ENCODE measurements at places on chromosomes 1 and 21.
A peak's percentile ranks its signal among the peaks of the same experiment; 100 is the strongest.

GRCh38 chr21:35843911-35844667 lies 216.2 kb downstream of the SETD4 start:
- no peak for DNase-seq

DNA sequence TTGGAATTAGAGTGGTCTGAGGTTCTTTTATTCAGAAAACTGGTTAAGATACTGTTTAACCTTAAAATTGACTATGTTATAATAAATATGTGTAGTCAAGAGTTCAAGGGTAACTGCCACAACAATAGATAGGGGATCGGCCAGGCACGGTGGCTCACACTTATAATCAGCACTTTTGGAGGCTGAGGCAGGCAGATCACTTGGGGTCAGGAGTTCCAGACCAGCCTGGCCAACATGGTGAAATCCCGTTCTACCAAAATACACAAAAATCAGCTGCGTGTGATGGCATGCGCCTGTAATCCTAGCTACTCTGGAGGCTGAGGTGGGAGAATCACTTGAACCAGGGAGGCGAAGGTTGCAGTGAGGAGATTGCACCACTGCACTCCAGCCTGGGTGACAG lies 39.5 kb downstream of the PDC start:
- DNase-seq, result no peak

DNA sequence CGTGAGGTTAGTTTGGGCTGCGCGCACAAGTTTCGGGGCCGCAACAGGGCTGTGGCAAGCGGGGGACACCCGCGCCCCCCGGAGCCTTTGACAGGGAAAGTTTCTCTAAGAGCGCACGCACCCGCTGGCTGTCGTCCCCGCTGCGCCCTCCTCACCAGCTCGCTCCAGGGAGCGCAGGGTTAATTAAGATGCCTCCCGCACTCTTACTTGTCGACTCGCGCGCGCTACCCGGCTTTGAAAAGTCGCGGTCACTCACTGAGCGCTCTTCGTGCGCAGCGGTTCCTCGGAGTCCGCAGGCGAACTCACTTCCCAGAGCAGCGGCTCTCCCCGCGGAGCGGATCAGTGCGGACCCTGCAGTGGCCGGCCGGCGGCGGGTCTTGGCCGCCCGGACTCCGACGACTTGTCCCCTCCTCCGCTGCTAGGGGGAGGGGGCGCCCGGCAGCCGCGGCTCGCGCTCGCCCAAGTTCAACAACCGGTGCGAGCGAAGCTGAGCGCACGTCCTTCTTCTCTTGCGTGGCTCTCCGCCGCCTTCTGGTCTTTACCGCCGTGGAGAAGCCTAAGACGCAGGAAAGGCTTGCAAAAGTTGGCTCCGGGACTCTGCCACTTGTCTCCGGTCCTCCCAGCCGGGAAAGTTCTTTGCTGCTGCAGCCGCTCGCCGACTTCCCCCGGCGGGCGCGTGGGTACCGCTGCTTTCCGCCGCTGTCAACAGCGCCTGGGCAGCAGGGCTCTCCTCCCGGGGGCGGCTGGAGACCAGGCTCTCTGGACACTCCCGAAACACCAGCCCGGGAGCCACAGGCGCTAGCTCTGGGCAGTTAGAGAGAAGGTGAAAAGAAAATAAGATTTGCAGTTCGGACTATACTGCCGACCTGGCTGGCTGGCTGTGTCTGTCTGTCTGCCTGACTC lies 506 bp downstream of the JUN start:
- DNase-seq, result peak; percentile 34

DNA sequence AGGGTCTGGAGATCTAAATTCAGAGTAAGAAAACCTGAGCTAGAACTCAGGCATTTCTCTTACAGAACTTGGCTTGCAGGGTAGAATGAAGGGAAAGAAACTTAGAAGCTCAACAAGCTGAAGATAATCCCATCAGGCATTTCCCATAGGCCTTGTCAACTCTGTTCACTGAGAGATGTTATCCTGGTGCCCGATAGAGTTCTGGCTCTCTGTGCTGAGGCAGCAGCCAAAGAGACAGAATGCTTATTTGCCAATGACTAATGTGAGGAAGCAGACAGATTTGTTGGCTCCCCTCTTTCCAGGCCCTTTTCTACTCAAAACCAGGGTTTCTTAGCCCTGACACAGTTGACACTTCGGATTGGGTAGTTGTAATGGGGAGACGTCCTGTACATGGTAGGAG lies 22.3 kb upstream of the TRIM45 start:
- DNase-seq, result no peak

GRCh38 chr1:220880726-220881506 lies 1.7 kb downstream of the HLX start:
- DNase-seq, result no peak

GRCh38 chr1:194361374-194362131 lies 1175.1 kb upstream of the B3GALT2 start:
- no peak for DNase-seq

DNA sequence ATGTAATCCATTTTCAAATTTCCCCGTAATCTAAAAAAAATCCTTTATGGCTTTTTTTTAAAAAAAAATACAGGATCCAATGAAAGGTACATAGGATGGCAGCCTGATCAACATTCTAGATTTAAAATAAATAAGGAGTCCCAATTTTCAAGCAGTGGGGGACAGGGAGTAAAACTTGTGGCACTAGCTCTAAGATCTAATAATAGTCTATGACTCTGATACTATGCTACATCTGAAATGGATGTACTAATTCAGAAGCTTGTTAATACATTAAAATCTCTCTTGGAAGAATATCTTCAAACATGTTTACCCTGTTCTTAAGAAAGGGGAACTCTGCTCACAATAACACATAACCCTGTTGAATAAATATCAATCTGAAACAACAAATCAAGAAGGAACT lies 8.5 kb downstream of the DIPK1A start:
- no peak for DNase-seq

DNA sequence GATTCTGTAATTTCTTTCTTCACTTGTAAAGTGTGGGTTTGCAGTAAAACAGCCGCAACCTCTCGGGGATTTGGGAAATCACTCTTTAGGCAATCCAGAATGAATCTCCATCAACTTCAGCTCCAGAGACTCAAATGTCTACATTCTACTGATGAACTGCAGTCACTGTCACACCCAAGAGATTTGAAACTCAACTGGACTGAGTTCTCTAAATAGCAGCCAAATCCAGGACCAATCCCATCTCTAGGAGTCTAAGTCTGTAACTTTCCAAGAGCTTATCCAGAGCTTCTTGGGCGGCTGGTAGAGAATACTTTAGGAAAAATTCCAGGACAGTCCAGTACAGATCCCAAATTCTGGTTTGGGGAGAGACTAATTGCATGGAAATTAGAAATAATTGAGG lies 62.9 kb downstream of the ADAMTS1 start:
- DNase-seq, result no peak

- no peak for DNase-seq
Measured at GRCh38 chr1:26553942-26554682, 24.6 kb downstream of the RPS6KA1 start.

GRCh38 chr1:103788377-103788776 lies 38.7 kb downstream of the AMY1C start:
- peak; percentile 1 for DNase-seq

- no peak for DNase-seq
Measured at GRCh38 chr1:54158071-54158470, 5.3 kb upstream of the CDCP2 start.

DNA sequence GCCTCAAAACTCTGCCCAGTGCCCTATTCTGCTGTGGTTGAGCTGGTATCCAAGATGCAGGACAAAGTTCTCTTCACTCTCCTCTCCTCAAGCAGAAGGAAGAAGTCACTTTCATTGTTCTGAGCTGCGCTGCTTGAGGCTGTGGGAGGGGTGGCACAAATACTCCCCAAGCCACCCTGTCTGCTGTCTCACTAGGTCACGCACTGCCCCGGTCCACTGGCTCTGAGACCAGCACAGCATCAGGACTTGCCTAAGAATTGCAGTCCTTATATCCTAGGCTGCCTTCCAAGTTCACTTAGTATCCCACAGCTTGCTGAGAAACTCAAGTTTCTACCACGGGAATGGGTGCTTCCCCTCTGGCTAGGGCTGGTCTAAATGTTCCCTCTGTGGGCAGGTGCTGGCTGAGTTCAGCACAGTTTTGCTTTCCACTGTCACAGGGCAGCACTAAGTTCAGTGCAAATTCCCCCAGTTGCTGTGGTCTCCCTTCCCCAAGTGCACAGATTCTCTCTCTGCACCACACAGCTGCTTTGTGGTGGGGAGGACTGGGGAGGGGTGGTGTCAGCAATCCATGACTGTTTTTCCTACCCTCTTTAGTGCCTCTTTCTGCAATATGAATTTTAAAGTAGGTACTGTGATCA lies 32.4 kb downstream of the SLC9C2 start:
- DNase-seq, result no peak

DNA sequence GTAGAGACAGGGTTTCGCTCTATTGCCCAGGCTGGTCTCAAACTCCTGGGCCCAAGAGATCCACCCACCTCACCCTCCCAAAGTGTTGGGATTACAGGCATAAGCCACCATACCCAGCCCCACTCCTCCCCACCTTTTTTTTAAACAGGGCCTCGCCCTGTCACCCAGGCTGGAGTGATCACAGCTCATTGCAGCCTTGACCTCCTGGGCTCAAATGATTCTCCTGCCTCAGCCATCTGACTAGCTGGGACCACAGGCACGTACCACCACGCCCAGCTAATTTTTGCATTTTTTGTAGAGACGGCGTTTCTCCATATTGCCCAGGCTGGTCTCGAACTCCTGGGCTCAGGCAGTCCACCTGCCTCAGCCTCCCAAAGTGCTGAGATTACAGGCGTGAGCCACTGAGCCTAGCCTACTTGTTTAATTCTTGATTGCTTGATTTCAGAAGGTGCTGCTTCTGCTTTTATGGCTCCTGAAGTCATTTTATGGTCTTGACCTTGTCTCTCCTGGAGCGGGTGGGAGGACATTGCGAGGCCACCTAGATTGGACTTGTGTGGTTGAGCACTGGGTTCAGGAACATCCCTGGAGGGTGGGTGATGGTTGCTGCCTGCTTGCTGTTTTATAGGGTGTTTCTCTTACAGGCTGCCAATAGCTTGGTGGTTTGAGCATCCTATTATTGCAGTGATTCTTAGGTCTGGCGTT lies 81.9 kb downstream of the GALNT2 start:
- no peak for DNase-seq

DNA sequence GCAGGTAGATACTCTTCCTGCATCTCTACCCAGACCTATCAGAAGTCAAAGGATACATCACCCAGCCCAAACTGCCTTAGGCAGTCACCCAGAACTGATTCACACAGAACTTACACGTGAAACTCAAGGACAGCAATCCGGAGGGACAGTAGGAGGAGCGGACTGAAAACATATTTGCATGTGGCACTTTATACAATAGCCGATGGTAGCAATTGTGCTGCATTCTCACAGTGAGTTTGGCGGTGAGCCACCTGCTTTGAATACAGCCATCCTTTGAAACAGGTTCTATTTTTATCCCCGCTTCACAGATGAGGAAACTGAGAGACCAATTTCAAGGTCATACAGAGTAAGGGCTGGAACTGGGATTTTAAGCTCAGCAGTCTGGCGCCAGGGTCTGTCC lies 69.5 kb downstream of the EDEM3 start:
- DNase-seq, result no peak

- DNase-seq, result no peak
Measured at GRCh38 chr1:109530457-109531087, 9.1 kb upstream of the GPR61 start.

GRCh38 chr1:180301135-180301742 lies 71.2 kb downstream of the LHX4 start:
- DNase-seq, result peak; percentile 20

- no peak for DNase-seq
Measured at GRCh38 chr1:110283677-110284076, 55.5 kb upstream of the RBM15 start.

DNA sequence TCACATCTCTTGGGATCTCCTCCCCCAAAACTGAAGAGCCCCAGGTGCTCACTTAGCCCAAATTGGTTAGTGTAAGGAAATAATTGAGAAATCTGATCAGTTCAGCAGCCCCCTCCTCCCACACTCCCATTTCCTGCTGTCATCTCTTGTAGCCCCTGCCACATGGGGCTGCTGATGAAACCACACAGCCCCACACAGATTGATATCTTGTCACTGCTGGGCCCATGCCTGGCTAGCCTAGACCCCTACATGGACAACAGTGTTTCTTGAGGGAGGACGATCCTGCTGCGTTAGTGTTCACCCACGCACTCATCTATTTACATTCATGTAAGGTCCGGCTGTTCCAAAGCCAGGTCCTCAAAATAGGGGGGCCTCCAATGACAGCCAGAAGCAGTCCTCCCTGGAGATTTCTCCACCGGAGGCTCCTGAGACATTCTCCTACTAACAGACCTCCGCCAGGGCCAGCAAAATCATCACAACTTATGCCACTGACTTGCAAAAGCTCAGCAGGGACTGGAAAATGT lies 23.9 kb upstream of the RXRG start:
- no peak for DNase-seq

DNA sequence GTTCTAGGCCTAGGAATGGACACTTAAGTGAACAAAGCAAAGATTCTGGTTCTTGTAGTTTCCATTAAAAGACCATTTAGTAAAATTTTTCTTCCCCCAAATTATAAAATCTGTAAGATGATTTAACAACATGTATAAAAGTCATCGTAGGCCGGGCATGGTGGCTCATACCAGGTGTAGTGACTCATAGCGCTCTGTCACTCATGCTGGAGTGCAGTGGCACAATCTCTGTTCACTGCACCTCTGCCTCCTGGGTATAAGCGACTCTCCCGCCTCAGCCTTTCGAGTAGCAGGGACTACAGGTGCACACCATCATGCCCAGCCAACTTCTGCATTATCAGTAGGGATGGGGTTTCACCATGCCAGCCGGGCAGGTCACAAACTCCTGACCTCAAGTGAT lies 9.1 kb downstream of the ASPM start:
- no peak for DNase-seq

GRCh38 chr1:43350976-43351375 lies 7.8 kb upstream of the CDC20 start:
- no peak for DNase-seq

GRCh38 chr1:184255560-184255959 lies 131.3 kb upstream of the C1orf21 start:
- DNase-seq, result no peak

DNA sequence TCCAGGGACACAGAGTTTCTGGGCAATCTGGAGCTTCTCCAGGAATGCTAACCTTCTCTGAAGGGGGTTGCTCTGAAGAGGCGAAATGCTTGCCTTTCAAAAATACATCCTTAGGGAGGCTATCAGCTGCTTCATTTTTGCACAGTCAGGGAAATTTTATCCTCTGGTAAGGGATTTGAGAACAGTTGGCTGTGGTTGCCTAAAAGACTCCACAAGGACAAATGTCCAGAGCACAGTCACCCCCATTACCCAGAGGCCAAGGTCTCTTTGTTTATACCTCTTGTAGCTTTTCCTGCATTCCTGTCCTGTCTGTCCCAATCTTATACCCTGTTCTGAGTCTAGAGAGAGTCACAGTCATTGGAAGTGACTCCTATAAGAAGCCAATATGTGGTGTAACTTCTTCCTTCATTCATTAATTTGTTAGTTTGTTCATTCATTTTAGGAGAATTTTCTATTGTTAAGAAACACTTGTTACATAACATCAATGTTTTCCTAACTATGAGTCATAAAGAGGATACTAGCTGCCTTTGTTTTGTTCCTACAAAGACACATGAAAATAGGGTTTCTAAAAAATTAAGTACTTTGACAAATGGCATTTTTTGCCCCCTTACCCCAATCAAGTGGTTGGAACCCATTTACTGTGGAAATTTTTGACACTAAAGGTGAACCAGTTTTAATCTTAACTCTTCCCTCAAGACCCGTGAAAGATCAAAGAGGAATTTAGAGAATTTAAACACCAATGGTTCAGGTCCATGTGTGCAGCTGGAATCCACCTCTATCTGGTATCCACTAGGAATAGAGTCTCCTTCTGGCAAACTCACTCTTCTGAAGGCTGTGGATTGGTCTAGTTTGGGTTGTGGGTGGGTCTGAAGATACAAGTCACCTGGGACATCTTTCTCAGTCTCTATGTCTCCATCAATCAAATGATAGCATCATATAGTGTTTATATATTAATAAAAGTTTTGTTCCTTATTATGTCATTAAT lies 47.1 kb downstream of the GPR88 start:
- DNase-seq, result peak; percentile 38

All from fibroblast of mammary gland (primary cell).